ENCODE measurements at places on chromosomes 5 and 9.

GRCh38 chr5:136103118-136103517 is 29.5 kb upstream of the SMAD5 start:
- DNase-seq, result no peak

GRCh38 chr5:134738963-134739661 is 764 bp downstream of the CAMLG start:
- peak; percentile 82 for DNase-seq

GRCh38 chr5:14996997-14997396 is 125.4 kb upstream of the ANKH start:
- DNase-seq, result no peak

DNA sequence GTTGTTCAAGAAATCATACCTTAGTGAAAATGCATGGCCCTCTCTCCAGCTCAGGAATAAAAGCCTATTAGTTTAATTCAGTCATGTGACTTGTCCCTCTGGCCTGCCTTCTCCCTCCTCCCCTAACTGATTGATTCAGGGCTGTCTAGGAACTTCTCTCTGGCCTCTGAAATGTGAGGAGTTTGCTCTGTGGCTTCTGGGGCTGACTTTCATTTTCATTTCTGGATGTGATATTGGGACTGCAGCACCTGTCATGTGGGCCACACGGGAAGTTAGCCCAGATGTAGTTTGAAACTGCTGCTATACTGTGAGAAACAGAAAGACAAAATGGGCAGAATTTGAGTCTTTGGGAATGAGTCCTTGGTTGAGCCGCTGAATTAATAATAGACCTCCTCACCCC is 44.8 kb downstream of the PARP8 start:
- no peak for DNase-seq

GRCh38 chr5:1963358-1963757 is 80.6 kb upstream of the IRX4 start:
- DNase-seq, result no peak

- no peak for DNase-seq
Measured at GRCh38 chr5:87762631-87763030, 349.9 kb upstream of the CCNH start.

GRCh38 chr5:159061179-159061796 is 38.4 kb downstream of the EBF1 start:
- DNase-seq, result peak; percentile 58

DNA sequence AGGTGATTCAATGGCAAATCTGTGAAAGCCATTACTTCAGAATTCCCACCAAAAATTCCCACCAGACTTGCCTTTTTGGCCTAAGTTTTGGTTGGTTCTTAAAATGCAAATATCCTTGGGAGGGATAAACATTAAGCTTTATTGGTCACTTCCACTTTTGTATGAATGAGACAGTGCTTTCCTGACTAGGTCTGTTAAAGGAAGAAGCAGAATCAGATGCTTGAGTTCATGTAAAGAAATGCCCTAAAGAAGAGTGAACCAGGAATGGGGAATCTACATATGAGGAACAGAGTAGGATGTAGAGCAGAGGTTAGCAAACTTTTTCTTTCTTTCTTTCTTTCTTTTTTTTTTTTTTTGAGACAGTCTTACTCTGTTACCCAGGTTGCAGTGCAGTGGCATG is 129.3 kb downstream of the GCNT1 start:
- no peak for DNase-seq

- peak; percentile 87 for DNase-seq
Measured at GRCh38 chr9:127899128-127899943, at the start of gene ST6GALNAC6. Gene ST6GALNAC6, minus strand, starts transcription at chr9:127899603. Its CDS starts 1,622 bp downstream, at chr9:127897981.

- peak; percentile 18 for DNase-seq
Measured at GRCh38 chr5:153352685-153353219, 137.7 kb upstream of the GRIA1 start.

DNA sequence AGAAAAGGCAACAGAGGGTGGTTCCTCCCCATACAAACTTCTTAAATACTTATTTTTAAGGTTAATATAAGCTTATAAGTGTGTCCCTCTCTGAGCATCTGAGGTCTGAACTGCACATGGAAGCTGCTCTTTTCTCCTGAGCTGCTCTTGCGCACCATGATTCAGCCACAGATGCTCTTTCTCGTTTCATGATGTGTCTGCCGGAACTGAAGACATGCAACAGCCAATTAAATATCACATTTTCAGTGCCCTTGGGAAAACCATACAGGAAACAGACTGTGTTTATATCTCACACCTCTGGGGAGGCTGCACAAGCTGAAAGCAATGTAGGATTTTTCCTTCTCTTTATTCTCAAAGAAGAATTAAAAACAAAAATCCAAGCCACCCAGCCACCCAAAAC is 96.8 kb upstream of the NREP start:
- peak; percentile 39 for DNase-seq

GRCh38 chr9:116760636-116761035 is 73.5 kb downstream of the TRIM32 start:
- DNase-seq, result no peak

DNA sequence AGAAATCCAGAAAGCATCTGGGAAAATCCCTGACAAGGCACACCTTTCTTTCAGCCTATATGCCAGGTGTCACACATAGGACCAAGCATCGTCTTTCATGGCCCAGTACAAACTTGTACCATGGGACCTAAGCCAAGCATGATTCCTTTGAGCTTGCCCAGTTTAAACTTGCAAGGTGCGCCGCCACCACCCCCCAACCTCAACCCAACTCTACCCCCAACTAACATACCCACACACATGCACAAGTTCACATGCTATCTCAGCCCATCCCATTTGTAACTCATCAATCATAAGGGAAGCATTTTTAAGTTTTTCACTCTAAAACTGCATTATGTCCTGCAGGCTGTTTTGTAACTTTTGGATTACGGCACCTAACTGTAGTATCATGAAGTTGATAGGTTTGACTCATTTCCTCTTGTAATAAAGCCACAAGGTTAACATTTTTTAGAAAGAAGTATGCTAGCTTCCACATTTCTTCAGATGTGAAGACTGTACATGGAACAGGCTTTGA is 145.9 kb upstream of the FST start:
- no peak for DNase-seq

GRCh38 chr5:157464519-157465171 is 4.6 kb downstream of the NIPAL4 start:
- DNase-seq, result no peak

- peak; percentile 76 for DNase-seq
Measured at GRCh38 chr9:37433867-37434371, 11.4 kb downstream of the GRHPR start.

DNA sequence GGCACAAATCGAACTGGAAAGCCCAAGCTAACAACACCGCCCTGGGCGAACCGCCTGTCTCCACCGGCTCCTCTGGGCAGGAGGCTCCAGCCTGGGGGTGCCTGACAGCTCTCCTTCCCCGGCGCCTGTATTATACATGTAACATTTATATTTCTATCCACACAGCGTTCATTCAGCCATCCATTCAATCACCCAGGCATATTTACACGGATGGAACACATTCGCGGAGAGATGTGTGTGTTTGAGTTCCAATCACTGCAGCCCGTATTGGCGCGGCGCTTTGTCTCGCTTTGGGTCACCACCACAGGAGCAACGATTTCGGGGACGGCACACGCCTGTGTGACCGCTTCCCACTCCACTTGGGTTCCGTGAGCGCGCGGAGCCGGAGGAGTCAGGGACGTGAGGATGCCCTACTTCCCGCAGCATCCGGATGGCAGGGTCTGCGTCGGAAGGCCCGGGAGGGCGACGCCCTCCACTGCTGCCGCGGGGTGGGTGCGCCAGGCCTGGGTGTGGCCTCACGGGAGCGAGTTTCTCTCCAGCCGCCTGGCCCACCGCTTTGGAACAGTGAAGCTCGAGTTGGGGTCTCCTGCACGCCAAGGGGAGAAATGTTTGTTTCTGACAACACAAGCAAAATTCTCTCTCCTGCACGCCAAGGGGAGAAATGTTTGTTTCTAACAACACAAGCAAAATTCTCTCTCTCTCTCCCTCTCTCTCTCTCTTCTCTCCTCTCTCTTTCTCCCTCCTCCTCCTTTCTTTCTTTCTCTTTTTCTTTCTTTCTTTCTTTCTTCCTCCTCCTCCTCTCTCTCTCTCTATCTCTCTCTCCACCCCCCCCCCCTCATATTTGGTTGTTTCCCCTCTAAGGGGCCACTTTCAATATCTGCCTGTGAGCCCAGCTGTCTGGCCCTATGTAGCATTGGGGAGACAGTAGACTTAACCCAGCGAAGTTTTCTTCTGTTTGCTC is 1.1 kb upstream of the SV2C start:
- DNase-seq, result peak; percentile 57

- no peak for DNase-seq
Measured at GRCh38 chr9:26537211-26537610, 355.4 kb downstream of the CAAP1 start.

DNA sequence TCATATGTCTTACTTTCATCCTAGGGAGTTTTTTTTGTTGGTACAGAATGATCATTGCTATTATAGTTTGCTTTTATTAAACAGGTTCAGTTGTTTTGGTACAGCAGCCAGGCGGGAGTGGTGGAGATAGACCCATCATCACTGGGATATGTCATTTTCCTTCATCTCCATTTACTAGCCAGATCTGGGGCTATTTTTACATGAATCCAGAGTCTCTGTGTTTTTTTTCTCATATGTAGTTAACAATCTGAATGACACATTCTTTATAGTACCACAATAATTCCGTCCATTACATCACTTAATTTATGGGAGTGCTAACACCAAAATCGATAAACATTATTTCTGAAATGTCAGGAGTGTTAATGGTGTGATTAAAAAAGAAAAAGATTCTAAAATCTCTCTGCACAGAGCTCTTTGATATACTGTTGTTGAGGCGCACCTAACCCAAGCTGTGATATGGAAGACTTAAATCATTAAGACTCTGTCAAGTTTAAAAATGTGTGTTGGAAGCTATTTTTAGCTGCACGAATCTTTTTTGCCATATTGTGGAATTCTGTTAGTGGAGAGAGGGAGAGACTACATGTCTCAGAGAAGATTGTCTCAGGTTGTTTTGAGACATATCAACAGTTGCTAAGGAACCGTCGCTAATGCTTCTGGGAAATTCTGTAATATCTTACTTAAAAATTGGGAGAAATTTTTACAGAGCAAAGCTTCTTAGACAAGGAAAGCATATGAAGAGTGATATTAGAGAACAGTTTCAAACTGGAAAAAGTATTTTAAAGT is 59.6 kb downstream of the RPS23 start:
- DNase-seq, result no peak

- no peak for DNase-seq
Measured at GRCh38 chr5:93791518-93791972, 50.1 kb upstream of the POU5F2 start.

- peak; percentile 5 for DNase-seq
Measured at GRCh38 chr9:4798281-4799032, 5.7 kb downstream of the RCL1 start.

DNA sequence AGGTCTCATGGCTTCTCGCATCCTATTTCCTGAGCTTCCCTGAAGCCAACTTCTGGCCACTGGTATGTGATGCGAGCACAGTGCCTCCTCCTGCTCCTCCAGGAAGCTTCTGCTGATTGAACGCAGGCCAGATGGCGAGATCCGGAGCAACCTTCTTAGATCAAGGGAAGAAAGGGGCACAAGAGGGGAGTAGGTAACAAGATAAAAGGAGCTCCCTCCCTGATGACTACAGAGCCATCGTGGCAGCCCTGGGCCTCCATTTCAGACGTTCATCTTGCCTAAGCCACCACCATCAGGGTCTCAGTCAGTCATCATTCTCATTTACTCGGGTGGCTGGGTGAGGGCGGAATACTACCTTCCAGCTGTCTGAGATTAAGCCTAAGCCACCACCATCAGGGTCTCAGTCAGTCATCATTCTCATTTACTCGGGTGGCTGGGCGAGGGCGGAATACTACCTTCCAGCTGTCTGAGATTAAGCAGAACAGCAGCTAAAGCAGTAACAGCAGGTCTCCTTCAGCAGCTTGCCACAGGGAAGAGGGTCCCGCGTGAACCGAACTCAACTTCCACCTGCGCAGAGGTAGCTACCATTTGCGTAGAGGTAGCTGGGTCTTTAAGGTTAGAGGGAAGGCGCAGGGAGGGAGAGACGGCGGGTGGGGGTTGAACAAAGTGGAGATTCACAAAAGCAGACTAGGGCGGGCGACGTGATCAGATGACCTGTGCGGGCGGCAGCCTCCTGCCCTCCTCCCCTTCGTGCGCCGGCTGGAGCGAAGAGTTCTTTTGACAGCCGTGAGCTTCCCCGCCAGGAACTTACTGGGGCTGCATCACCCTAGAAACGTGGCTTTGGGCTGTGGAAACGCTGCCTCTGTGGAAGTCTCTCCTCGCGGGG is 27.9 kb upstream of the MGAT1 start:
- peak; percentile 88 for DNase-seq

- DNase-seq, result peak; percentile 71
Measured at GRCh38 chr9:19231126-19231903, 822 bp downstream of the DENND4C start.

DNA sequence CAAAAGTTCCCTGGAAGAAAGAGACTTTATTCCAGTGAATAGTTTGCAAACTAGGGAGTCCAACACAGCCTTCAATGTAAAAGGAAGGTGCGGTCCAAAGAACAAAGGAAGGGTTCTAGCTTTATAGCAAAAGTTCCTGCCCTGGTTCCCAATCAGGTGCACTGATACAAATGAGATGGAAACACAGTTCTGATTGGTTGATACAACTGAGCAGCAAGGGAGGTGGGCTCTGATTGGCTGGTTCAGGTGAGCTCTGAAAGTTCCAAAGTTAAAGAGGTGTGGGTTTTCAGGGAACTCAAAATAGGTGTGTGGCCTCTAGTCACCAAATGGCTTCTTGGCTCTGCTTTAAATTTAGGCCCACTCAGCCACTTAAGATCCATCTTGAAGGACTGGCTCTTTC is 43.1 kb downstream of the P4HA2 start:
- DNase-seq, result no peak

DNA sequence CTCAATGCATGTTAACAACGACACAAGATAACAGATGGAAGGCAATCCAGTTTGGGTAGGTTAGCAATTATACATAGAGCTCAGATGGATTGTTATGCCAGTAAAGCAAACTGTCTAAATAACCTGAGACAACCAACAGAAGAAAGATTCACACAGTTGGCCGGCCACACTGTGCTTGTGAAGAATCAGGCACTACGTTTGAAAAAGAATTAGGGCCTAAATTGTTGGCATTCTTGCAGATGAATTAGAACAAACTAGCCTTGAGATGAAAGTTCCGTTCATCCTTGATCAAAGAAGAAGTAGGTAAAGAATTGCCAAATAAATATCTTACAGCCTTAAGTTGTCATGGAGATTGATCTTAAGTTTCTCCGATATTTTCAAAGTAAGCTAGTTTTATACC is 210.6 kb downstream of the CDH18 start:
- no peak for DNase-seq

DNA sequence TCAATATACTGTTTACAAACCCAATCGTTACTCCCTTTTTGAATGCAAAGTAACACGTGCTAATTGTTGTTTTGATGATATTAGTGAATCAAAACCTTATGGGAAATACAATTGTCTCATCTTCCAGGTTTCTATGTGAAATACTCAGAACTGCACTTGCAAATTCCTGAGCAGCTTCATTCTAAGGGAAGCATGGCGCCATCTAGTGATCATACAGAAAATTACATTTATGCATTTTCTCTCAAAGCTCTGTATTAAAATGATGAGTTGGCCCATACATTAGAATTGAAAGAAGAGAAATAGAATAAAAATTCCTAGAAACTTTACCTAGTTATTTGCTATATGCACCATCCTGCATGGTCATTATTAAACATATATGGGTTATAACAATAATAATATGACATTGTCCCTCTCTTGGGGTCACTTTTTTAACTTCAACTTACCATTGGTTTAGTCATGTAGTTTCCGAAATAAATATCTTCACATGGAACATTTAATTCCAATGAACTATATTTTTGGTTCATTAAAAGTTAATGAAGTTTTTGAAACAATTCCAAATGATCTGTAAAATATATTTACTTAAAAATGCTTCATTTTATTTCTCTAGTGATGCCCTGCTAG is 220.0 kb downstream of the PDE4D start:
- DNase-seq, result peak; percentile 88

- no peak for DNase-seq
Measured at GRCh38 chr9:114477642-114478041, 27.6 kb downstream of the WHRN start.

Measured in eye (tissue), 1 donor.